ENCODE measurements at places on chromosomes 6 and 20. TPM values are rescaled to one million over a fixed set of nuclear protein-coding genes. Genes with fewer than 3 reads are reported as not detected.
A peak's percentile ranks its signal among the peaks of the same experiment; 100 is the strongest.

Gene TINAG
- not detected for total RNA-seq

- no peak overlapping the region for H3K4me3 ChIP-seq
- no peaks in the 10 kb centered on the region for H3K27me3 ChIP-seq
- no peaks in the 10 kb centered on the region for H3K36me3 ChIP-seq
- no peak for DNase-seq
Observed at GRCh38 chr6:130771741-130772140, 55.5 kb upstream of the SMLR1 start.

DNA sequence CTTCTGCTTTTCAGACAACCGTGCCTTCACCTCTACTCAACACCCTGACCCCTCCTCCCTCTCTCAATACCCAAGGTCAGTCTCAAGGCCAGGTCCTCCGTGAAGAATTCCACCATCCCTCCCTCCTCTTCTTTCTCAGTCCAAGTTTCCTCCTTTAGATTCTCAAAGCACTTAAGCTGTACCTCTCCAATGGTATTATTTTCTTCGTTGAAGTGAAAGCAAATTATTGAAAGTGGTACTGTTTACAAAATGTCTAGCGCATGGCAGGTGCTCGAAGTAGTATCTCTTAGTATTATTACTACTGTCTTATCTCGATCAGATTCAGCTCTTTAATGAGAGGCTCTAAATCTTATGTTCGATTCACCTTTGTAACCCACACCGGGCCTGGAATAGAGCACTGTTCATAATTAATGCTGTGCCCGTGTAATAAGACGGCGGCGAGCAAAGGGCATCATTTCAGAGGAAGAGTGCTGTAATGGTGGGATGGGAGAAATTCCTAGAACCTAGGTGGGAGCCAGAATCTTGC lies 593 bp upstream of the RALGAPB start:
- H3K27me3 ChIP-seq: peaks cover 3% of the 10 kb centered on the region
- no peak for DNase-seq
- H3K36me3 ChIP-seq: no peaks in the 10 kb centered on the region
- H3K4me1 ChIP-seq: peaks cover 35% of the 10 kb centered on the region
- H3K4me3 ChIP-seq: peak overlapping the region; percentile 83
- H3K27ac ChIP-seq: peak overlapping the region; percentile 88

DNA sequence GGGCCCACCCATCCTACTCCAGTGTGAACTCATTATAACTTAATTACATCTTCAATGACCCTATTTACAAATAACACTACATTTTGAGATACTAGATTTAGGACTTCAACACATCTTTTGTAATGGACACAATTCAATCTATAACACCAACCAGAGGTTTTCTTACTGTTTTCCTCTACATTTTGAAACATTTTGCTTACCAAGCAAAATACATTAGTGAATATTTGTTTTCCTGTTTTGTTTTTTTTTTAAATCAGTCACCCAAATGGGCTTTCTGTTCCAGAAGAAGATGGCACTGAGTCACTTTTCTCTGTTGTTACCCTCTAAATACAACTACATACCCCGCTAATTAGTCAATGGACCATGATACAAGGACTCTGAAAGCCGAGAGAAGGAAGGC lies 104.7 kb upstream of the PRND start:
- no peak overlapping the region for H3K27ac ChIP-seq
- H3K4me3 ChIP-seq: no peak overlapping the region
- H3K36me3 ChIP-seq: peaks cover 5% of the 10 kb centered on the region

Gene TP53TG5
- not detected for total RNA-seq

Data from chondrocyte (in vitro differentiated cells).